ENCODE measurements at places on chromosomes 13 and 19.
A peak's percentile ranks its signal among the peaks of the same experiment; 100 is the strongest.

GRCh38 chr19:40829205-40829604 lies 21.0 kb downstream of the CYP2A6 start:
- DNase-seq: no peak

DNA sequence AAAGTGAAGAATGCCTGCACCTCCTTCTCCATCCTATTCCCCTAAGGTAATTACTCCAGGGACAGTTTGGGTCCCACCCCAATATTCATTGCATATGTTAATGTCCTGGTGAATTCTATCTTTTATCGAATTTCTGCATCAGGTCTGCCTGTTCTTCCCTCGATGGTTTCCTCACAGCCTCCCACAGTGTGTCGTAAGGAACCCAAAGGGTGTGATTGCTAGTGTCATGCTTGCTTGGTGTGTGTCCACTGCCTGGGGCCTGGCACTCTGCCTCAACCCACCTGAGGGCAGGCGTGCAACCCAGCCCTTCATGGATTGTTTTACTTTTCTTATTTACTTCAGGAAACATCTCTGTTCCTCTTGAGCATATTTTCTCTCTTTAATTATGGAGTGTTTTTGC lies 60.2 kb upstream of the CYSLTR2 start:
- DNase-seq: no peak

GRCh38 chr13:105139380-105140285 lies 1395.8 kb downstream of the EFNB2 start:
- DNase-seq: peak; percentile 65

DNA sequence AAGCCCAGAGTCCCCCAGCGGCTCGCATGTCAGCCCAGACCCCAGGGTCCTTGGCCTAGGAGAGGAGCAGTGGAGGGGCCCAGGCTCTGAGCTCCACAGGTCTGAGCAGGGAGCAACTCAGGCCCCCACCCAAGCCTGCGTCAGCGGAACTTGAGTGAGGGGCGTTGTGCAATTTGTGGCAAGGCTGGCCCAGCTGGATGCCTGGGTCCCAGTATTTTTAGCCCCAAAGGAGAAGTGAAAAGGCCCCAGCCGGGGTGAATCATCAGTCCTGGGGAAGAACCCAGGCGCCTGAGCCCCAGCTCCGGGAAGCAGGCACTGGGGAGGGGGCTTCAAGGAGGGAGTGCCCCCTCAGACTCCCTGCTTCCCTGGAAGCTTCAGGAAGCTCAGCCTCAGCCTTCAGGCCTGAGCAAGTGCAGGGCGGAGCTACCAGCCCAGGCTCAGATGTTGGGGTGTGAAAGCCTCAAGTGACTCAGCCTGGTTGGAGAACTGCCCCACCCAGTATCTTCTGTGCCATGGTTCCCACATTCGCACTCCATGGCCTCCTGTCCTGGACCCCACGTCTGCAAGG lies 7.2 kb downstream of the MED29 start:
- peak; percentile 81 for DNase-seq

- no peak for DNase-seq
Measured at GRCh38 chr13:23986619-23987018, 89.3 kb upstream of the C1QTNF9B start.

- DNase-seq: no peak
Measured at GRCh38 chr13:102569488-102569887, 27.3 kb upstream of the TPP2 start.

DNA sequence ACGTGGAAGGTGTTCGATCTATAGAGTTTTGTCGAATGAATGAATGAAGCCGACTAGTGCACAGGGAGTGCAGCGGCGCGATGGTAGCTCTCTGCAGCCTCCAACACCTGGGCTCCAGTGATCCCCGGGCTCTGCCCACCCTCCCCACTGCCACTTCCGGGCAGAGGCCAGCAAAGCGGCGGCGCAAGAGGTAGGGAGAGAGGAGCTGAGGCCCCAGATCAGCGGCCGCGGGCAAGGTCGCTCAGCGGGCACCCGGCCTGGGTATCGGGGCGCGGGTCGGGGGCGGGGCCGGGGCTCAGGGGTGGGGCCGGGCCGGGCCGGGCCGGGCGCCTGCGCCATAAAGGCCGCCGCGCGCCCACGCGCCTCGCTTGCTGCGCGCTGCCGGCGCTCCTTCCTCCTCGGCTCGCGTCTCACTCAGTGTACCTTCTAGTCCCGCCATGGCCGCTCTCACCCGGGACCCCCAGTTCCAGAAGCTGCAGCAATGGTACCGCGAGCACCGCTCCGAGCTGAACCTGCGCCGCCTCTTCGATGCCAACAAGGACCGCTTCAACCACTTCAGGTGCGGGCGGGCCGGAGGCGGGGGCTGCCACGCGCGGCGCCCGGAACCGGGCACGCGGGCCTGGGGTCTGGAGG lies at the start of gene GPI:
TSS of gene GPI (plus strand) at position 367 of the 633 bp plus-strand sequence. CDS start at position 438, 71 bp downstream.
- DNase-seq: peak; percentile 47

DNA sequence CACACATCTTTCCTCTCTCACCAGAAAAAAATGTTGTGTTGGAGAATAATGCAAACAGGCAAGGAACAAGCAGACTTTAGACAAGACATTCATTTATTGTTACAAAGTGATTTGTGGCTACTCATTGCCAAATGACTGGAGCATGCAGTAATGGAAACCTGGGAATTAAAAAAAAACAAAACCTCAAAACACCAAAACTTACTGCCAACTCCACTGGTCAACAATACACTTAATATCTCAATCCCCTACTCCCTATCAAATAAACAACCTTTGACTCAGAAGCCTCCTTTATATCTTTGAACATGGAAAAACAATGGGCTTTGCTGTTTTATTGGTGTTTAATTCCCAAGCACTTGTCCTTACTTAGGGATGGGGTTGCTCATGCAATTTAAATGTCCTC lies 112.8 kb downstream of the POSTN start:
- DNase-seq: no peak

- DNase-seq: no peak
Measured at GRCh38 chr19:4606921-4607678, 32.2 kb upstream of the TNFAIP8L1 start.

- DNase-seq: peak; percentile 22
Measured at GRCh38 chr19:45117167-45117594, 24.2 kb downstream of the PPP1R37 start.

GRCh38 chr19:27744926-27745768 lies 1467.8 kb downstream of the UQCRFS1 start:
- DNase-seq: no peak

GRCh38 chr19:38497907-38498306 lies 64.4 kb downstream of the RYR1 start:
- no peak for DNase-seq

DNA sequence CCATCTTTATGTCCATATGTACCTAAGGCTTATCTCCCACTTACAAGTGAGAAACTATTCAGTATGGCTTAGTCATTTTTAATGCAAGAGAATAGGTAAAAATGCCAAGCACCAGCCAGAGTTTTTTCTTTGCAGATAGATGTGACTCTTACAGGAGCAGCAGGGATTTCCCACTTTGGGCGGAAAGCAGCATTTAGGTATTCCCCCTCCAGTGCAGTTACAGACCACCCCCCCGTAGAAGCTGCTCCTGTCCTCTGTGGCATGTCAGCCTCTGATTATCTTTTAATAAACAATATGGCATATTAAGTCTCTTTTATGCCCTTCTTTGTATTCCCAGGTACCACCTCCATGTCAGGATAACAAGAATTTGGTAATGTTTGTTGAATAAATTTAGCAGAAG lies 24.7 kb upstream of the USPL1 start:
- DNase-seq: no peak

- no peak for DNase-seq
Measured at GRCh38 chr13:21526707-21527540, 67.8 kb upstream of the ZDHHC20 start.

DNA sequence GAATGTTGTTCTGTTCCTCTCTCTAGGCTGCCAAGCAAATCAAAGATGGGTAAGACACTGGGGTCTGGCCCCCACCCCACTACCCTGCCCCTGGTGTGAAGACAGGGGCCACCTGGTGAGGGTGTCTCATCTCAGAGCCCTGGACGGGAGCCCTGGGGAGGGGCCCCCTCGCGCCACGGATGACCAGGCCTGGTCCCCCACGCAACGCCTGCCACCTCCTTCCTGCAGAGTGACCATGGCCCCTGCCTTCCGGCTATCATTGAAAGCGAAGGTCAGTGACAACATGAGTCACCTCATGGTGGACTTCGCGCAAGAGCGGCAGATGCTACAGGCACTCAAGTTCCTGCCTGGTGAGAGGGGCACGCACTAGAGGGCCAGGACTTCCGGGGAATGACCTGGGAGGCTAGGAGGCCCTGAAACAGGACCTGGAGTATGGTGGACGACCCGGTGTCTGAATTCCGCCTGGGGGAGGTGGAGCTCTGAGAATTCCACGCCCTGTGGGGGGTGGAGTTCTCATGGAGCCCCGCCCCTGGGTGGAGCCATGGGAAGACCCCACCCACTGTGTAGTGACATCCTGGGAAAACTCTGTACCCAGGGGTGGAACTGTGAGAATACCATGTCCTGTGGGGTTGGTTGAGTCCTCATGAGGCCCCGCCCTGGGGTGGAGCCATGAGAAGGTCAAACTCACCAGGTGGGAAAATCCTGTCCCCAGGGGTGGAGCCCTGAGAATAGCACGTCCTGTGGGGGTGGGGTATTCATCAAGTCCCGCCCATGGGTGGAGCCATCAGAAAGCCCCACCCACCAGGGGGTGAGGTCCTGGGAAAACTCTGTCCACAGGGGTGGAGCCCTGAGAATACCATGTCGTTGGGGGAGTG lies 6.1 kb downstream of the FSD1 start:
- DNase-seq: no peak

DNA sequence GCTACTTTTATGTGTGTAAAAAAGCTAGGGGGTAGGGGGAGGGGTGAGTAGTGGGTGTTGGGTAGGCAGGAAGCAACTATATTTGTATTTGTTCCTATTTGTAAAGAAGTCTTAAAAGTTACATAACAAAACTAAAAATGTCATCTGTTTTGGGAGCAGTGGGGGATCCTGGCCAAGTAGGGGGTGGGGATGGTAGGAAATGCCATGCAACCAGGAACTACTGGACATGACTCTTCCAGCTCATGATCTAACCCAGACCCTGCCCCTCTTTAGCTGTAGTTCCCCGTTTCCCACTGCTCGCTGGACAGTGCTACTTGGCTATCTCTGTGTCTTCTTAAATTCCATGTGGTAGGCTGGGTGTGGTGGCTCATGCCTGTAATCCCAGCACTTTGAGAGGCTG lies 3.2 kb downstream of the GTF3A start:
- DNase-seq: peak; percentile 43

DNA sequence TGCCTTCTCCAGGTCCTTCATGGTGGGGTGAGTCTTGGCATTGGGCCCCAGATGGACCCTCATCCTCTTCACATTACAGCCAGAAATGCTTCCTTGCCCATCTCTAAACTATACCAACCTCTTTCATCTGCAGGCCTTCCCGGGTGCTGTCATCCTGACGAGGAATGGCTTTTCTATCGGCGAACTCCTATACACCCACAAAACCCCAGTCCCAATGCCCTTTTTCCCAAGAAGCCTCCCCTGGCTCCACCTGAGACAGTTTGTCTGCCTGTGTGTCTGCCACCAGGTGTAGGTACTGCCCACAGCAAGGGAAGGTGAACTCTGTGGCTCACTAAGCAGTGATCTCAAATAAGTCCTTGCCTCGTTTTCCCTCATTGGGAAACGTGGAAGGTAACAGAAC lies 55.3 kb downstream of the PTPRS start:
- DNase-seq: no peak

- DNase-seq: no peak
Measured at GRCh38 chr19:46441866-46442265, 13.1 kb upstream of the PNMA8C start.

- DNase-seq: no peak
Measured at GRCh38 chr19:9075064-9075949, 11.6 kb upstream of the OR1M1 start.

DNA sequence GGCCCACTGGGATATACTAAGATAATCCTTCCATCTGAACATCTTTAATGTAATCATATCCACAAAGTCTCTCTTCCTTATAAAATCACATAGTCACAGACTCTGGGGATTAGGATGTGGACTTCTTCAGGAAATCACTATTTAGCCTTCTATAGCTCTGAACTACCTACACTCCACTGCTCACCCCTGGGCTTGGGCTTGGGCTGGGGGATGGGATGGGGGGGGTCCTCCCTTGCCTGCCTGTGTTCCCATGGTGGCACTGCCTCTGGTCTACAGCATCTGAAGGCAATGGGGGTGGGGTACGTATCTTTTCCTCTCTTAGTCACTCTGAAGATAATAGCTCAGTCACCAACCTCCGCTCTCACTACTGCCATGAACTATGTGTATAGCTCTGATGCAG lies 67.8 kb upstream of the SERTM1 start:
- no peak for DNase-seq

DNA sequence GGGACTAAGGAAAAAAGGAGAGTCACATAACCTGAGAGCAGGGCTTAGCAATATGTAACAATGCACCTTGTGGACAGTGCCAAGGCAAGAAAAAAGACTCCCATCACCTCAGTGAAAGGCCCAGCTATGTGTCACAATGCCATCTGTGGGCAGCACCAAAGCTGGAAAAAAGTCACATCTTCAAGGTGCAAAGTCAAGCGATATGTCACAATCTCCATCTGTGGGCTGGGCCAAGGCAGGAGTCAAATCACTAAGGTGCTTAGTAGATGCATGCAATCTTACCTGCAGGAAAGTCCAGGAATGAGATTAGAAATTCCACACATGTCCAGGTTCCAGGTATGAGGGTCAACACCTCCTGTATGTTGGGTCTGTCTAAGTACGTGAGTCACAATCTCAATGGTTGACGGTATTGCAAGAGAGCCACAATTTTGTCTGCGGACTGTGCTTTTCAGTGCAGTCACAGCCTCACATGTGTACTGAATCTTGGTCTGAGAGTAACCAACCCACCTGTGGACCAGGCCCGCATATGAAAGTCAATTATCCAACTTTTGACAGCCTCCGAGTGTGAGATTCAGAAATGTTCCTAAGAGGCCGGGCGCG lies 14.8 kb upstream of the ZNF43 start:
- DNase-seq: no peak

DNA sequence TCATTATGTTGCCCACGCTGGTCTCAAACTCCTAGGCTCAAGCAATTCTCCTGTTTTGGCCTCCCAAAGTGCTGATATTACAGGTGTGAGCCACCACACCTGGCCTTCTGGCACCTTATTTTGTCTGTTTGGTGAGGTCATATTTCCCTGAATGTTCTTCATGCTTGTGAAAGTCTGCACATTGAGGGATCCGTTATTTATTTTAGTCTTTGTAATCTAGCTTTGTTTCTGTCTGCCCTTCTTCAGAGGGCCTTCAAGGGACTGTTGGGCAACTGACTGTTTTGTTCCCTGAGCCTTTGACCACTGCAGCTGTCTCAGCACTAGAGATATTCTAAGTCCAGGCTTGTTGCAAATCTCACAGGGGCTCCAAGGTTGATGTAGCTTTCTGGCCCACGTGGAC lies 110.5 kb upstream of the RFC3 start:
- DNase-seq: no peak

DNA sequence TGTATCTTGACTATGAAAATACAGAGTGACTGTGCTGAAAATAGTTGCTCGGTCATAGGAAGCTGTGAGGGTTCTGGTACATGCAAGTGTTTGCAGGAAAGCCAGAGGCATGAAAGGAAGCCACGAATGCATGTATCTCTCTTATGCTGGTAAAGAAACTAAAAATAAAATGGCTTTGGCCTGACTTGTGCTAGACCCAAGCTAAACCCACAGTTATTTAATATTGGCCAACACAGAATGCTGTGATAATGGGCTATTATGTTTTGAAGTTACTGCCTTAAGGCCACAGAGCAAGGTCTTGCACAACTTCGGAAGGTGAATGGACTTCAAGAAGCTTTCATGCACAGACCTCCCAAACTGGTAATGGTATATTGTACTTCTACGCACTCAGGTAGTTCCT lies 518.2 kb upstream of the HTR2A start:
- no peak for DNase-seq

- DNase-seq: no peak
Measured at GRCh38 chr13:83503424-83503823, 378.9 kb downstream of the SLITRK1 start.

Measured in CD4-positive, alpha-beta T cell treated with Interleukin-4 for 4 hours (primary cell).